CD4-positive, alpha-beta T cell treated with Interleukin-15 for 1 hour (primary cell): ENCODE measurements at places on chromosomes 6 and 20.

GRCh38 chr6:118188561-118188960 lies 281.5 kb downstream of the SLC35F1 start:
- DNase-seq: no peak

DNA sequence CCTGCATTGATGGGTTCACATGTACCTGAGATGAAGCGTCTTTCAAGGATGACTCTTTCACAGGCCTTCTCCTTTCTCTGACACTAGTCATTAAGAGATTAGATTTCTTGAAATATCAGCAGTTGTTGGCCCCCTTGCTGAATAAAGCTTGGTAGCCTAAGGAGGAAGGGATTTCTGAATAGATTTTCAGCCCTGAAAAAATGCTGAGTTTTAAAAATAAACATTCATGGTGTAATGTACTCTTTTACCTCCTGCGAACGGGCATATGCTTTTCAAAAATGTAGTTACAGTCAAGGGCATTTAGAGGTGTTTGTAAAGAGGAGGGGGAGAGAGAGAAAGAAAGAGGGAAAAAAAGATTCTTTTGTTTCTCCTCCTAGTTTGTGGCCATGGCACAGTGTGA lies 222.7 kb downstream of the SOX4 start:
- no peak for DNase-seq

- DNase-seq: no peak
Measured at GRCh38 chr20:52590100-52590499, 382.1 kb upstream of the TSHZ2 start.

DNA sequence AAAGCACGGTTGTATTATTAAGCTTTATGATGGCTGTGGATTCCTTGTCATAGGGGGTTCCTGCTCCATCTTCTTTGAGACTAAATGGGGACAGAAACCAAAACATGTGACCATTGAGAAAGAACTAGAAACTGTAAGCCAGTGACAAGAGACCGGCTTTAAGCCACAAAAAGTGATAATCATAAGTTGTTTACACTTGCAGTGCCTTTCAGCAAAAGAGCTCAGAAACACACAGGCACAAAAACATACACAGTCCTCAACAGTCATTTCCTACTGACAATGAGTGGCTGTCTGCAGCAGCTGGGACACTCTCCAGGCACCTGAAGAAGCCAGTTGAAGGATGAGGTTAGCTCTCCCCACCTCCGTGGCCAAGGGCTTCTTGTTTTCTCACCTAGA lies 20.0 kb upstream of the UBE2J1 start:
- no peak for DNase-seq

GRCh38 chr20:6884114-6884513 lies 116.6 kb downstream of the BMP2 start:
- no peak for DNase-seq

GRCh38 chr6:27129095-27129815 lies 118.2 kb upstream of the PRSS16 start:
- no peak for DNase-seq

DNA sequence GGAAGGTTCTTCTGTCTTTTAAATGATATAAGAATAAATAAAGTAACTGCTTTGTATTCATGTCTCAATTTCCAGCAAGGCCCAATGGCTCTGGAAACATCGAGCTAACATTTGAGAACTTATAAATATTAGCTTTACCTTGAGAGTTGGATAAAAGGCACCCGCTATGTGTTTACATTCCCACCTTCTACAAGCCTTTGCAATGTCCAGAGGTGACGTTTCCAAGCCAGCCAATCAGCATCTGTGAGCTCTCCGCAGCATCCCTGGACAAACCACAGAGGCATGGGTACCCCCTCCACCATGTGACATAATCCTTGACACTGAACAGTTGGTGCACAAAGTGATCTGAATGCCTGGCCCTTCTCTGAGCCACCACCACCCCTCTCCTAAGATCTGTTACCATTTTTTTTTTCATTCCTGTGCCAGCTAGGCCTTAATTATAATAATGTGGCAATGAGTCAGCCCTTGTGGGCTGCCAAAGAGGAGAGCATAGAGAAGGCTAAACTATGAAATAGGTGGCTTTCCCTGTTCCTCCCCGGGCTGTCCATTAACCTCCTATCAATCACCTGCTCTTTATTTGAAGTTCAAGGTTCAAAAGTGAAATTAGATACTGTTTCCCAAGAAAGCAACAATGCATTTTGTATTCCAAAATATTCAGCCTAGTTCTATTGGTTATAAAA lies 4.1 kb downstream of the CBLN4 start:
- DNase-seq: no peak

DNA sequence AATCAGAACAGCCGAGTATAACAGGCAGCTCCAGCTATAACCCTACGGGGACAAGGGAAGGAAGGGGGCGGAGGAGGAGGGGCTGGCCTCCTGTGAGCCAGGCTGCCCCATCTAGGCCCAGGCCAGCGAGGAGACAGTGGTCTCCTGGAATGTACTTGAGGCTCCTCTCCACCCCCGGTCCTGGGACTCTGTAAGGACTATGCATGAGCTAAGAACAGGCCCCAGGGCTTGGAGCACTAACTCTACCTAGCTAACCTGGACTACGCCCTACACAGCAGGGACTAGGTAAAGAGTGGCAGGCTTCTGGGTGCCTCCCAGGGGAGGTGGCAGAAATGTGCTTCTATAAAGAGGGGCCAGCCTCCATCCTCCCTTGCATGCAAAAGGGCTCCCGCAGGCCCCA lies 8.9 kb downstream of the KCNK15 start:
- DNase-seq: no peak

DNA sequence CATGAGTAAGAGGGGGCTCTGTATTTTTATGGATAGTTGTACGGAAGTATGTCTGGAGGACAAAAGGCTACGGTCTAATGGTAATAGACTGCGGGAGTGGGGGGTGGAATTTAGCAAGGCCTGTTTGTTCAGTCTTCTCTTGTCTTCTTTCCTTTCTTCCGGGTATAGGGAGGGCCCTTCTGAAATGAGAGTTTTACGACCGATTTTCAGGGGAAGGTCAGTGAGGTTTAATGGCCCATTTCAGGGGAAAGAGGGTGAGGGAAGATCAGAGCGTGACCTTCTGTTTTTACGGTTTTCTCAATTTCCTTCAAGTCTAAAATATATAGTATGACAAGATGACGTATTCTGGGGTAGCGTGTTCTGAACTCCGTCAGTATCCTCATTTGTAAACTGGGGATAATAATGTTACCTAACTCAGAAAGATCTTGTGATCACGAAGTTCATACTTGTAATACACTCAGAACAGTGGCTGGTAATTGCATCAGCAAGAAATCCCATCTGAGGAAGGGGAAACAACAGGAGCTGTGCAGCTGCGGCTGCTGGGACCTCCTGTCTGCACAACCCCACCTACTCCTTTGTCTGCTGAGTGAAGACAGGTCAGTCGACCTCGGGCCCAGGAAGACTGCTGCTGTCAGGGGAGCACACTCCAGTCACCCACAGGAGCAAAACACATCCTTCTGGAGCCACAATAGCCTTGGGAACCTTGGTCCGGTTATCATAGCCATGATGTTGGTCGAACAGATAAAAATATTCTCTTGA lies 90.4 kb downstream of the MAP3K7 start:
- no peak for DNase-seq

- DNase-seq: no peak
Measured at GRCh38 chr20:24622856-24623255, 153.4 kb downstream of the SYNDIG1 start.

- no peak for DNase-seq
Measured at GRCh38 chr6:11425431-11425871, 112.1 kb upstream of the TMEM170B start.

DNA sequence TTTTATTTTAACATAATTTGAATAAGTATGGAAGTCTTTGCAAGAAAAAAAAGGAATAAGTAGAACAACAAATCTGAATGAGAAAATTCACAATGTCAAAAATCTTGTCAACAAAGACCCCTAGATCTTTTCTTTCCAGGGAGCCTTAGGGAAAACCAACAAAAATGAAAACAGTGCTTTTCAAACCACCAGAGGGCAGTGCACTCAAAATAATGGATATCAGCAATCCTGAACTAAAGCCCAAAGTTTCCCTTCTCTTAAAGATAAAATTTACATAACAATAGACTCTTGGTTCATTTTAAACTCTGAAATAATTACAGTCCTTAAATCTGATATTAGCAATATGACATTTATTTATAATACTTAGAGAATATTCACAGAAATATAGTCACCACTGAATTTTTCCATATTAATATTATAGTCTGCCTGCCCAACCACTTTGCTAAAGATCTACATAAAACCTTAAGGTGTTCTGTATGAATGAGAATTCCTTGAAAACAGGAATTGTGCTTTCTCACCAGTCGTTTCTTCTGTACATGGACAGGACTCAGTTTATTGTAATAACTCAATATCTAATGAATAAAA lies 105.3 kb upstream of the BMP5 start:
- no peak for DNase-seq

DNA sequence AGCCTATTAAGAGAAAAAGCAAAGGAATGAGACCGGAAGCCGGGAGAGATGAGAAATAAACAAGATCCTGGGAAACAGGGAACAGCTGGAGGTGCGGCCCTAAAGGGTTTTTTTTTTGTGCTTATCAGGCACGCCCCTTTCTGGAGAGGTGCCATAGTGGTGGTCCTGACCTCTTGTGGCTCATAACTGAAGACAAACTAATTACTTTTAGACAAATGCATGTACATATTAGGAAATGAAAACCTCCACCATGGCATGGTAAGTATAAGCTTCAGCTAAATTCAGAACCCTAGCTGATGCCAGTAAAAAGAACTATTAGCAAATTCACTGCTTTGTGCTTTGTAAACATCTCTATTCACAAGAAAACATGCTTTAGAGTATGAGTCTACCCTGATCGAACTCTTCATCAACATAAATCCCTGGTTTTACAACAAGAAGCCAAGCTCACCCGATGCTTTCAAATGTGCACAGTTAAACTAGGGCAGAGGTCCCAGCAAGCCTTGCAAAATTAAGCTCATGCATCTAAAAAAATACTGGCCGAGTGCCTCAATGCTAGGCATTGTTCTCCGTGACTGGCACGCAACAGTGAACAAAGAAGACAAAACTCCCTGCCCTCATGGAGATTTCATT lies 96.4 kb upstream of the MRPS10 start:
- no peak for DNase-seq

- DNase-seq: no peak
Measured at GRCh38 chr6:169970306-169970988, 219.0 kb downstream of the ERMARD start.

DNA sequence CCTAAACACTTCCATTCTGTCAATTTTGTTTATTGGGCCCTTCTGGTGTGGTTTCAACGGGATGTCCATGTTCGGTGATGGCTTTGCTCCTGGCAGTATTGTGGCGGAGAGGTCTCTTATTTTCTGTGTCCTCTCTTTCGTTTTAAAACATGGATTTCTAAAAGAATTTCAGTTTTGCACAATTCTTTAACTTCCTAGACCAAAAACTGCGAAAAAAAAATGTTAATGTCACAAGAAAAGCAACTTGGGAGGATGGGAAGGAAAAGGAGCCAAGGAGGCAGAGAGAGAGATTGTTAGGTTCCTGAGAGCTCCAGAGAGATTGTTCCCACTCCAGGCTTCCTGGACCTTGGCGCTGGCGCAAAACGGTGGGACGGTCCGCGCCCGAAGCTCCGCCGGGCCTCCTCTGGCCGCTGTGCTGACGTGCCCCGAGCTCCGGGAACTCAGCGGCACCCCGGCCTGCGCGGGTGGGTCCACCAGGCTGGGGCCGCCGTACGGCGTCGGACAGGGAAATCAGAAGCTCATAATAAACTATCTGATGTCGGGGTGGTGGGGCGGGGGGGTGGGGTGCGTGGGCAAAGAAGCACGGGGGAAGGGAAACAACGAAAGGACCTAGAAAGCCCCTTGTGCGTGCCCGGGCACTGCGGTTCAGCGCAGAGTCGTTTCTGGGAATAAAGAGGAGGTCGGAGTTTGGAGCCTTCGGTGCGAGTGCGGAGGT lies 951 bp upstream of the OLIG3 start:
- no peak for DNase-seq

DNA sequence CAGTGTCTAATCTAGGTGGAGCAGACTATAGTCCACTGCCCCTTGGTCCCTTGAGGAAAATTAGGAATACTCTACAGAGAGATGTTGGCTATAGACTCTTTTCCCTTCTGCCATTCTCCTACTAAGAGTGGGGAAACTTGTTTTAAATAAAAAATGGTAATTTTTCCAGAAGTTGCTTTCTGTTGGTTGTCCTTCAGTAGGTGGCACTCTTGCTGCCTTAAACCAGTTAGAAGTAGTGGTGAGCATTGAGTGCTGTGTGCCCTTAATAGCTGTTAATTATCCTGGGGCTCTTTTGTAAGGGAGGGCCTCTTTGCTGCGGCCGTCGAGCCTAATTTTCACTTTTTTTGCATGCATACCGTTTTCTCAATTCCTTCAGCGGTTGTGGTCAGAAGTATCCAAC lies 2.8 kb downstream of the CMTR1 start:
- no peak for DNase-seq
